Nucleus accumbens (tissue), 56 donors: ENCODE measurements at places on chromosomes 1 and 21.

- DNase-seq = peak; percentile 9
These were observed at the start of gene RPS6KA1 for GRCh38 chr1:26529655-26530409. Gene RPS6KA1, plus strand, starts transcription at chr1:26529761. Its CDS starts 160 bp downstream, at chr1:26529921.

DNA sequence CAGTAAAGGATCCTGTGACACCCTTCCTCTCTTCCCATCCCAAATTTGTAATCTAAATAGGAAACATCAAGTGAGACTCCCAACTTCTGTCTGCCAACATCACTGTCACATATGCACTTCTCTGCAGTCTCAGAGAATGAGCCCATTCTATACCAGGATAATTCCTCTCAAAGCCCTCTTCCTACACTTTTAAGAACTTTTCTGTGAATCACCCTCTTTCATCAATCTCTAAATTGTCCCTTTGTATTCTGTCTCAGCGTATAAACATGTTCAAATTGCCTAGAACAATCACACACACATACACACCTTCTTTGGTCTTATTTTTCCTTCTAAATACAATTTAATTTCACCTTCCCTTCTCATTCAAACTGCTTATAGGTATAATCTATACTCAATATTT, 111.8 kb downstream of the PTBP2 start:
- DNase-seq = no peak

DNA sequence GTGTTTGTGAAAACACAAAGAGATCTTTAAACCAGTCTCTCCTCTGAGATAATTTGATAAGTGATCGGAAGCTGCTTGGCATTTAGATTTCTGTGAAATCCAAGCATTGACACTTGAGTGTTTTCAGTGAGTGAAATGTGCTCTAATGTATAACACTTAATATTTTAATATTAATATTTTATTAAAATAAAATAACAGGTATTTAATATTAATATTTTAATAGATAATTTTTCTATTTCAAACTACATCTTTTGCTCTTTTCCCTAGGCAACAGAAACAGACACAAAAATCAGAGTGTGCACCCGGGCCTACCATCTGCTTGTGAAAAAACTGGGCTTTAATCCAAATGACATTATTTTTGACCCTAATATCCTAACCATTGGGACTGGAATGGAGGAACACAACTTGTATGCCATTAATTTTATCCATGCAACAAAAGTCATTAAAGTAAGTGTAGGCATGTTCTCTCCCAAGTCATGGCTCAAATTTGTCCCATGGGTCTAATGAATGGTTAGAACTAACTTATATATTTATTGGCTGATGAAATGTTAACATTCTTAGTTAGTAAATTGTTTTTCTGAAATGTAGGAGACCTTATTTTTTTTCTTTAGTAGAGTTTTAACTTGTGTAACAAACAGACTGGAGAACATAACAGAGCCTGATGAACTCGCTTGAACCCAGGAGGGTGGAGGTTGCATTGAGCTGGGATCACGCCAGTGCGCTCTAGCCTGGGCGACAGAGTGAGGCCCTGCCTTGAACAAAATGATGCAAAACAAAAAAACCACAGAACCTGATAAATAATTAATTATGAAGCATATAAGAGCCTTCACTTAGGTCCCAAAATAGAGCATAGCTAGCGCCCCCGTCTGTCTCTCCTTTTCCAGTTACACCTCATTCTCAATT, 55.2 kb downstream of the MTR start:
- DNase-seq = no peak

GRCh38 chr1:223454959-223455358, 61.7 kb downstream of the CCDC185 start:
- DNase-seq = no peak

- DNase-seq = no peak
These were observed 99.0 kb downstream of the TNNI3K start for GRCh38 chr1:74334147-74334546.

GRCh38 chr1:111242805-111243523, 15.5 kb downstream of the CHI3L2 start:
- DNase-seq = no peak

- DNase-seq = no peak
These were observed 24.3 kb upstream of the RSBN1 start for GRCh38 chr1:113836534-113836933.

GRCh38 chr1:18299441-18300338, 181.0 kb upstream of the KLHDC7A start:
- DNase-seq = no peak

DNA sequence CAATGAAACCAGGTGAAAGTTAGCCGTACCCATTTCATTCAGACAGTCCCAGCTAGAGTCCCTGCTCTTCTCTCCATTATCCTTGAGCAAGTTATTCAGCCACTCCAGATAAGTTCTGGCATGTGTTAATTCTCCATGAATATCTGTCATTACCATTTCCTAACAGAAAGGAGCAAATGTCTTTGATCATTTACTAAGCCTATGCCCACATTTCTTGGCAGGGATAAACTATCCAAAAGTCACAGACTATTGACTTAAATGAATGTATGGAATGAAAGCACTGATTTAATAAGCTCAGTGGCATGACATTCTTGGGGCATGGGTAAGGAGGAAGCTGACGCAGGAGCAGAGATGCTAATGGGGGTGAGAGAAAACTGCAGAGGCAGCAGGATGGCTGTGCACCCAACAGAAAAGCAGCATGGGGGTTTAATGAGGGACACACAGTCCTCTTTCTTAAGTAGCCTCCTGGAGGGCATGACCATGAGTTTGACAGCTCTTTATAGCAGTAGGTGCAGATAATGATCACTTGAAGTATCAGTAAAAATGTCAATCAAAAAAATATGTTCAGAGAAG, 17.6 kb upstream of the DHCR24 start:
- DNase-seq = no peak

DNA sequence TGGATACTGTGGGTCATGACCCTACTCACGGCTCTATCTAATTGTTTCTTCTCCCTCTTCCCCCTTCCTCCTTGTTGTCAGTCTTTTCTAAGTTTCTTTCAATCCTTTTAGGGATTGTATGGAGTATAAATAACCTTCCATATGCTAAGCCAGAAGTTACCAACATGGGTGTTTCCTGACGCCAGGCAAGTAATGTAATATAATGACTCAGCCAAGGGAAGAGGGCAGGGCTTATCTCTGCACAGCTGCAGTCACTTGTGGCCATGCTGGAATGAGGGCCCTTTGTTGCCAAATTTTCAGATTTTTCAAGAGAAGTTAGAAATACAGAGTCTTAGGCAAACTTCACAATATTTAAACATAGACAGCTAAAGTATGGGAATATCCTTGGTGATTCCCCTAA, 194.6 kb downstream of the ST6GALNAC3 start:
- no peak for DNase-seq

DNA sequence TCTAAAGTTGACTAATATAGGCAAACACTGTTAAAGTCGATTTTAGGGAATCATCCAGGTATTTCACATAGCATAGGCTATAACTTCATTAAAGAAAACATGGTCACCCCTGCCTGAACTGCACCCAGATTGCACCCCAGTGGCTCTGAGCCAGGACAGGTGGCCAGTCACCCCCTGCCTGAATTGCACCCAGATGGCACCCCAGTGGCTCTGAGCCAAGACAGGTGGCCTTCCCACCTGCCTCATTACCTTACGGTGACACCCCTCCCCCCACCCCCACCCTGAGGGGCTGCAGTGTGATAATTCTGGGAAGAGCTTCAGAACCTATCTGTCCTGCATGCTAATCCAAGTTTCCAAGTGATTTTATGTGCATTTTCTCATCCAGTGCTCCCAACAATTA, 78.9 kb downstream of the DSCAM start:
- no peak for DNase-seq

DNA sequence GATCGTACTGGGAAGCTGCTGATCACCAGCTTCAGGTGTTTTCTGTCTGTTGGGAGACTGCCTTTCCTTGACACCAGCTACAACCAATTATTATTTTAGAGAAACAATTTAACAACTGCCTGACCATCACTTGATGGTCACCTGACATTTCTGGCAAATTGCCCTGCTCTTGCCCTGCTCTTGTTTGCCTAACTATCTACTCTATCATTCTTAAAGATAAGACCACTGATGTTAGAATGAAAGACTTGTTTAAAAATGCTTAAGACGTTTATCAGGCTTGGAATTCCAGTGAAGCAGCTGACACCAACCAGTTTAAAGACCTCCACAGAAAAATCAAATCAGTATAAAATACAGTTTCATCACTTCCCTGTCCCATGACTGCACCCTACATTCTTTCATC, 423.3 kb upstream of the CAMK1G start:
- DNase-seq = no peak

DNA sequence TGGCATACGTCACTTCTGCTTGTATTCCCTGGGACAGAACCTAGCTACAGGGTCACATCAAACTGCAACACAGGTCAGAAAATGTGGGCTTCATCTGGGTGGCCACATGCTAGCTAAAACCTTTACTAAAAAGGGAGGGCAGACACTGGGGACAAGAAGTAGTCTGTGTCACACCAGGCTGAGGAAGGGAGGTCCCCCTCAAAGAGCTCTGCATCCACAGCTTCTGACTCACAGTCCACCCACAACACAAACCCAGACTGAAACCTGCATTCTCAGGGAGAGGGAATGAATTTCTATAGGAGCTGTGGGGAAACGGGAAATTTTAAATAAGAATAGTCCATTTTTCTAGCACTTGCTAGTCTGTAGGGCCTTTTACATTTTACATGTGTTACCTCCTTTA, 16.2 kb downstream of the OLIG2 start:
- no peak for DNase-seq

GRCh38 chr1:160651433-160652064, 4.7 kb upstream of the SLAMF1 start:
- no peak for DNase-seq

DNA sequence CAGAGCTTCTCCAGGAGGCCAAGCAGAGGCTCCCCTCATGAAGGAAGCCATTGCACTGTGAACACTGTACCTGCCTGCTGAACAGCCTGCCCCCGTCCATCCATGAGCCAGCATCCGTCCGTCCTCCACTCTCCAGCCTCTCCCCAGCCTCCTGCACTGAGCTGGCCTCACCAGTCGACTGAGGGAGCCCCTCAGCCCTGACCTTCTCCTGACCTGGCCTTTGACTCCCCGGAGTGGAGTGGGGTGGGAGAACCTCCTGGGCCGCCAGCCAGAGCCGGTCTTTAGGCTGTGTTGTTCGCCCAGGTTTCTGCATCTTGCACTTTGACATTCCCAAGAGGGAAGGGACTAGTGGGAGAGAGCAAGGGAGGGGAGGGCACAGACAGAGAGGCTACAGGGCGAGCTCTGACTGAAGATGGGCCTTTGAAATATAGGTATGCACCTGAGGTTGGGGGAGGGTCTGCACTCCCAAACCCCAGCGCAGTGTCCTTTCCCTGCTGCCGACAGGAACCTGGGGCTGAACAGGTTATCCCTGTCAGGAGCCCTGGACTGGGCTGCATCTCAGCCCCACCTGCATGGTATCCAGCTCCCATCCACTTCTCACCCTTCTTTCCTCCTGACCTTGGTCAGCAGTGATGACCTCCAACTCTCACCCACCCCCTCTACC, 19.1 kb downstream of the CSF1 start:
- DNase-seq = no peak

- DNase-seq = no peak
These were observed 35.0 kb downstream of the UROD start for GRCh38 chr1:45047032-45047431.

GRCh38 chr1:65757531-65757930, 35.2 kb upstream of the PDE4B start:
- no peak for DNase-seq

DNA sequence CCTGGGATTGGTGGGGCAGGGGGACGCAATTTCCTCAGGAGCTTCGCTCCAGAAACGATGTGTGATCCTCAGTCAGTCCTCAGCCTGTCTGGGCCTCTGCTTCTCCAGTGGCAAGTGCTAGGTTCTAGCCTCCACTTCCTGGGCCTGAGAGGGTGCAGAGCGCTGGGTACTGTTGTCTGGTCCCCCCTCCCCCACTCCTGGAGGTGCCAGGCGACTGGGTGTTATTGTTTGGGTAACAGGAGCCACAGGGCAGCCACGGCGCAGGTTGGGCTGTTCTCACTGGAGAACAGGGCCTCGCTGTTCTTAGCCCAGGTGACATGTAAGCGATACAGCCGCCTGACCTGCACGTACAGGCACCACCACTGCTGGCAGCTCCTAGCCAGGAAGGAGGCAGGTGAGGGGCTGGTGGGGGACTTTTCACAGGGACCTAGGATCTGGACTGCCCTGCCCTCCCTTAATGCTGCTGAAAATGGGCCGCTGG, 2.1 kb downstream of the RPS6KA1 start:
- DNase-seq = no peak

- no peak for DNase-seq
These were observed 60.0 kb downstream of the SLC25A24 start for GRCh38 chr1:108140177-108140576.
